ENCODE measurements at places on chromosomes 11 and 22.

- no peak for DNase-seq
These were observed 31.9 kb downstream of the OTOG start for GRCh38 chr11:17578958-17579357.

DNA sequence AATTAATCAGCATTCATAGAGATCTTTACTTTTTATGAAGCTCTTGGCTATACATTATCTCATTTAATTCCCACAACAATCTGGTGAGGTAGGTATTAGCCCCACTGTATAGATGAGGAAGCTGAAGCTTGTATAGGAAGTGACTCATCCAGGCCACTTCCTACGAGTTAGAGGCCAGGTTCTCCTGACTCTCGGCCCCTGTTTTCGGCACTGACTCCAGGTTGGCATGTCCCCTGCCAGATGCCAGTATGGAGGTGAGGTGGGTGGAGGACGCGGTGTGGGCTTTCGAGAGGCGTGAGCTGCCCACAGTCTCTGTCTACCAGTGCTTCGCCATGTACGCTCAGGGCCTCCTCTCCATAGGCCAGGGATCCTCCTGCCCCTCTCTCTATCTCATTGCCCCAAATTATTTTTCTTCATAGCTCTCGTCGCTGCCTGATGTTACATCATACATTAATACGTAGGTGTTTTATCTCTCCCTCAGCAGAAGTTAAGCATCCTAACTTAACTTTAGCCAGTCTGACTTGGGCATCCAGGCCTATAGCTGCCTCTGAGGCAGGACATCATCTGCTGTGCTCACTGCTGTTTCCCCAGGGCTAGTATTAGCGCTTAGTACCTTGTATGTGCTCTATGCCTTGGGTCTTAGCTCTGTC is 9.0 kb downstream of the DGAT2 start:
- no peak for DNase-seq

DNA sequence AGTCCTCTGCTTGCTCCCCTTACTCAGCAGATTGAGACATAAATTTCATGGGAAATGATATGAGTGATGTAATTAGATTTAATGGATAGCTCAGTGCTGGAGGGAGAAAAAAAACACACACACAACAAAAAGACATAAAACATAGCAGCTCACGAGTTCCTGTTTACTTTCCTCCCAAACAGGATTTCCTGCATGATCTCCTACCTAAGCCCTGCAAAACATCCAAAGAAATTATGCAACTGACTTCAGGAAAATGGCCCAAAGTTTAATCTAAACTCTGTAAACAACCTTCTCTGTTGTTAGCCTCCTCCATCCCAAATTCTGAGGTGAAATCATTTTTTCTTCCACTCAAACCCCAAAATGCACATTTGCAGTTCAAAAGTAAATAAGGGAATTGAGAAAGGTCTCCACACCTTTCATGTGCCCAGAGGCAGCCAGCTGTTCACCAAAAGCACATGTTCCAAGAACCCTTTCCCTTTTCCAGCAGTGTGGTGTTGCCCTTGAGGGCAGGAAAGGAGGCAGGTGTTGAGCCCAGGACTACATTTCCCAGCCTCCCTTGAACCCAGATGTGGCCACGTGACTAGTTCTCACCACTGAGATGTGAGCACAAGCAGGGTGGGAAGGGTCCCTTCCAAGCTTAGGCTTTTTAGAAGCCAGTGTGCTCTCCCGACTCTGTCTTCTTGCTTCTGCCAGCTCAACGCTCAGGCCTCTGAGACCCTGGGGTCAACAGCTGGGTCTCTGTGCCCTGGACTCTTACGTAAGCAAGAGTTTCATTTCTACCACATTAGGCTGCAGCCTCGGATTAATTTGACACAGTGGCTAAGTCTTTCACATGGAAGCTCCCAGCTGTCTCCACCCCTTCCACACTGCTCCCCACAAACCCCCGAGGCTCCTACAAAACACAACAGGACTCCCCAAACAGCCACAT is 301.2 kb downstream of the CTTN start:
- DNase-seq, result no peak

DNA sequence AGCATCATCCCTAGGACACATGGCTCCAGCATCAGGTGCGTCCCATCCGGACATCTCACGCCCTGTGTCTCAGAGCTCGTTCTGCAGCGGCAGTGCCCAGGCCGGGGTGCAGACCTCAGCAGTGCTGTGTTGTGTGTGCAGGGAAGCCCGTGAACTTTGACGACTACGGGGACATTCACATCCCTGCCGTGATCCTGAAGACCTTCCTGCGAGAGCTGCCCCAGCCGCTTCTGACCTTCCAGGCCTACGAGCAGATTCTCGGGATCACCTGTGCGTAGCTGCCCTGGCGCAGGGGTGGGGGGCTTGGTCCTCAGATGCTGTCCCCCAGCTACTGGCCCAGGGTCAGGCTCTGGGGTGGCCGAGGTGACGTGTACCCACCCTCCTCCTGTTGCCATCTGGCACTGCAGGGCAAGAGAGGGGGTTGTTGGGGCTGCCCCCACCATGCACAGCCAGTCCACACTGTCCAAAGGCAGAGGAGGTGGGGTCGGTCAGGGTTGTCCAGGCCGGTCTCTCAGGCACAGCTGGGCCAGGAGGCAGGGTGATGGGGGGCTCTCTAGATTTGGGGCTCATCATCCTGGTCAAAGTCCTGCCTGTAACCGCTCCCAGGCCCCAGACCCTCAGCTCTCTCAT is 96.5 kb downstream of the ARHGAP8 start:
- no peak for DNase-seq

- no peak for DNase-seq
These were observed 385.7 kb downstream of the AASDHPPT start for GRCh38 chr11:106463154-106463553.

DNA sequence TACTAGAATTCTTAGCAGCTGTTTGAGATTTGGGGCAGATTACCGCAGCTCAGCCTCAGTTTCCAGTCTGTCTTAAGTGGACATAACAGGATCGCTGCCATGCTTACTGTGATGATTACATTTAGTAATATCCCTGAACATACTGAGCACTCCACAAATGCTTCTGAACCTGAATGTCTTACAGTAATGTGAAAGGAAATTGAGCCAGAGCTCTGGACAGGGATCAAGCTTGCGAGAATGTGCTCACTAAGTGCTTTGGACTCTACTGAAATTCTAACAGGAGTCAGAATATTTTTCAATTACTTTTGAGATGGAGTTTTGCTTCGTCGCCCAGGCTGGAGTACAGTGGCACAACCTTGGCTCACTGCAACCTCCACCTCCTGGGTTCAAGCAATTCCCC is 118.6 kb upstream of the RASSF10 start:
- no peak for DNase-seq

DNA sequence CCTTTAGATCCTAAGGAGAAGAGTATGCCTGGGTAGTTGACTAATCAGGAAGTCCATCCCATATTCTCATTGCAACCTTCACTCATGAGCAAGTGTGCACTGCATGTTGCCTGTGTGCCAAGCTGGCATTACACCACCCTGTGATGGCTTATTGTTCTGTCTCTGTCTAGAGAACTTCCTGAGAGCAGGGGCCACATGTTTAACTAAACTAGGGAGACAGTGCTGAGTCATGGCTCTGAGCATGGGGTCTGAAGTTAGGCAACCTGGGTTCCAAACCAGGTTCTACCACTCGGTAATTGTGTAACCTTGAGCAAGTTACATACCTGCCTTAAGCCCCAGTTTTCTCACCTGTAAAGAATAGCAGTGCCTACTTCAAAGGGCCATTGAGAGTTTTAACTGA is 39.6 kb downstream of the CSNK2A3 start:
- DNase-seq, result no peak

- no peak for DNase-seq
These were observed 96.1 kb downstream of the FDX1 start for GRCh38 chr11:110525883-110526282.

DNA sequence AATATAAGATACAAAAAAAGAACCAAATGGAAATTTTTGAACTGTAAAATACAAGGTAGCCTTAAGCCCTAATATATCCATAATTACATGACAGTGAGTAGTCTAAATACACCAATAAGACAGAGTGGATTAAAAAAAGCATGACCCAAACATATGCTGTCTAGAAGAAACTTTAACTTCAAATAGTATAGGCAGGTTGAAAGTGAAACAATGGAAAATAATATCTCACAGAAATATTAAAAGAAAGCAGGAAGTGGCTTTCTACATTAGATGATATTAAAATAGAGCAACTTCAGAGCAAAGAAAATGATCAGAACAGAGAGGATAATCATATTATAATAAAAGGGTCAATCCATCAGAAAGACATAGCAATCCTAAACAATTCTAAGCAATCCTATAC is 21.8 kb downstream of the DCUN1D5 start:
- DNase-seq, result no peak

DNA sequence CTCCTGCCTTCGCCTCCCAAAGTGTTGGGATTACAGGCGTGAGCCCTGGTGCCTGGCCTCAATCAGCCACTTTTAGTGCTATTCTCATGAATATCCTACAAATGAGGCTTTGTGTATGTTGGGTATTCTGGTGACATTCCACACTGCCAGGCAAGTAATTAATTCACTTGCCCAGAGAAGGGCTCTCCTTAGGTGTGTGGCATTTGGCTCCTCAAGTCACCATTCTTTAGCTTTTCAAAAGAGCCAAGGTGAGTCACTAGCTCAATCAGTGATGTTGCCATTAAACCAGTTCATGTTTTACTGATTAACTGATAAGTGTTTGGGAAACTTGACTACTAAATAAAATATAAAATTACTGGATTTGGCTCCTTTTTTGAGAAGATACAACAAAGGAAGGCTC is 52.2 kb downstream of the SLC25A17 start:
- DNase-seq, result no peak

DNA sequence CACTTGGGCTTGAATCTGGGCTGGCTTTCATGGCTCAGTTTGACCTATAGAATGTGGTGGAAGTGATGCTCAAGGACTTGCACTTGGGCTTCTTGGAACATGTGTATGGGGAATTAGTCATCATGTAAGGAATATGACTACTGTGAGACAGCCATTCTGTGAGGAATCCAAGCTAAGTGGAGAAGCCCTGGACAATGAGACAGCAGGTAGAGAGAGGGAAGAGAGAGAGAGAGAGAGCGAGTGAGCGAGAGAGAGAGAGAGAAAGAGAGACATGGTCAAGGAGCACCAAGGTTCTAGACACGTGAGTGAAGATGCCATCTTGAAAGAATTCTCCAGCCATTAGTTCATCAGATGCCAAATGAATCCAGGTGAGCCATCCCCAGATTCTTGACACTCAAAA is 261.6 kb upstream of the SORL1-AS1 start:
- no peak for DNase-seq

GRCh38 chr22:44364751-44365130 is 52.0 kb upstream of the SHISAL1 start:
- no peak for DNase-seq

GRCh38 chr11:128796270-128796669 is 70.8 kb downstream of the KCNJ1 start:
- DNase-seq, result no peak

DNA sequence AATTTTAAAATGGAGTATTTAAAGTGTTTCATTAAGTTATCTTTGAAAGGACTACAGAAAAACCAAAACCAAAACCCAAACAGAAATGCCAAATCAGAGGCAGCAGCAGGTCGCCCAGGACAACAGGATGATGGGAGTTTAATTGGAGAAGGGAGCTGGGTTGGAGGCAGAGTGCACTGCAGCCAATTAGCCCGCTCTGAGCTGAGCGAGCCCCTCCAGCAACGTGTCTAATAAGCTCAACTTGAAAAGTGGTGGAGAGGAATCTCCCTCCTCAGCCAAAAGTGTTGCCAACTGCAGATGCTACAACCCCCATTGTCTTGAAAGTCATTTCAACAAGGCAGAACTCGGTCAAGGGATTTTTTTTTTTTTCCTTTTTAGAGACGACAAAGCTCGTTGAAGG is 323.9 kb downstream of the CADM1 start:
- DNase-seq, result no peak

- peak; percentile 35 for DNase-seq
These were observed 9.9 kb upstream of the MICALL1 start for GRCh38 chr22:37896181-37896592.

DNA sequence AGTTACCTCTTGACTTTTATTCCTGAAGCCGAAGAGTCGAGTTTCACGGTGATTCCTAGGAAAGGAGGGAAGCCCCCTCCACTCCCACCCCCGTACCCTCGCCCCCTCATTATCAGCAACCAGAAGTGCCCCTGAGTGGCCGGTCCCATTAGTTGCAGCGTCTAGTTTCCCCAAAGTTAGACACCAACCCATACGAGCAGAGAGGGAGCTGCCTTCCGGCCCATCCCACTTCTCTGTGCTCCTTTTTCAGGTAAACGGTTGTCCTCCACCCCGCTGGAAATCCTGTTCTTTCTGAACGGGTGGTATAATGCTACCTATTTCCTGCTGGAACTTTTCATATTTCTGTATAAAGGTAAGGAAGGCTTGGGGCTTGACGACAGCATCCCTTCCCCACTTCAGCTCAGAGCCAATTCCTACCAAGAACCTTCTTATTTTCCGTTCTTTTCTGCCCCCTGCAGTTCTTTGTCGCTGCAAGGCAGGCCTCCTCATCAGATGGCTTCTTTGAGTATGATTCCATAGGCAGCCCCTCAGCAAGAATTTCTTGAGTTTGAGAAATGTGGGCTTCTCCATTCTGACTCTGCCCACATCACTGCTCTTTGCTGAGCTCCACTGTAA is 701 bp downstream of the TMEM216 start:
- peak; percentile 34 for DNase-seq

GRCh38 chr11:12771875-12772274 is 97.7 kb downstream of the TEAD1 start:
- DNase-seq, result no peak

DNA sequence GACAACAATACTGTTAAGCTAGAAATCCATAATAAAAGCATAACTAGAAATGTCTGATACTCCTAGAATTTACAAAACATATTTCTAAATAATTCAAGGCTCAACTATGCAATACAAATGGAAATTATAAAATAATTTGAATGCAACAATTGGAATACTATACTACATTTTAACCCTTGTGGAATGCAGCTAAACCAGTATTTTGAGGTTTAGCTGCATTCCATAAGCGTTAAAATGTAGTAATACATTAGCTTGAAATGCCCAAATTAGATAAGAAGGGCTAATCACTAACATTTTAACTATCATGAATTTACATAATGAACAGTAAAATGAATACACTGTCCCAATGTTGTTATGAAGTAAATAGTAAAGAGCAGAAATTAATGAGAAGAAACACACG is 617.2 kb upstream of the CHORDC1 start:
- DNase-seq, result no peak

- no peak for DNase-seq
These were observed 22.2 kb downstream of the MRGPRG start for GRCh38 chr11:3196161-3197043.

GRCh38 chr11:38089726-38090125 is 1491.7 kb upstream of the RAG2 start:
- no peak for DNase-seq

DNA sequence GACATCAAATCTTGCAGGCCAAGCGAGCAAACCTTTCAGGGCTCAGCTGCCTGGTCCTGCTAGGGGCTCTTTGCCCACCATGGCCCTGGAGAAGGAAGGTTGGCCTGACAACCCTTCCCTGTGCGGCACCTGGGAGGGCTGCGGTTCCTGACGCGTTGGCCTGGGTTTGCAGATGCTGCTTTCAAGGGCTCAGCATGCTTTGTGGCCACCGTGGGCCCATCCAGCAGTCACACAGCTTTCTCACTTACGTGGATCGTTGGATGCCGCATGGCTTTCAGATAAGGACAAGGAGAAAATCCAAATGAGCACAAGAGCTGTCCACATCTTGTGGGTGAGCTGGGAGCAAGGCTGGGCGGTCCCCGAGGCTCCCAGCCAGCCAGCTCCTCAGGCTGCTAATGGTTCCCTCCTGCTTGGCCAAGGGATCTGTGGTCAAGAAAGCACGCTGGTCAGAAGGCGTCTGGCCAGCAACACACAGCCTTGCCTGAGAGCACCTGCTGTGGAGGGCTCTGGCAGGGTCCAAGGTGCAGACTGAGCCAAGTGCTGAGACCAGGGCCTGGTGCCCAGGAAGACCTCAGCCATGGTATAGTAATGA is 8.2 kb downstream of the C11orf24 start:
- DNase-seq, result no peak

Data from colonic mucosa (tissue), 4 donors.